CD8-positive, alpha-beta T cell (primary cell): ENCODE measurements at places on chromosomes 11 and 22.

DNA sequence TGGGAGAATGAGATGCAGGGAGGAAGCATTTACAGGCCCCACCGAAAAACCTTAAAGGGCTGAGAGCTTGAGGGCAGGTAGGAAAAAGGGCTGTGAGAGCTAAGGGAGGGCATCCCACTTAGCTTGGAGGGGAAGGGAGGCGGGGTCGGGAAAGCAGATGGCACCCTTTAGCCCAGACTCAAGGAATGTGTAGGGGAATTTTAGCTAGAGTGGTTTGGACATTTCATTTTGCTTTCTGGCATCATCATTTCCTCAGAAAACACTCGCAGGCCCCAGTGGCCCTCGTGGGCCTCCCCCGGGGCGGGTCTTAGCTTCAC is 846 bp upstream of the STIM1 start:
- no peak for DNase-seq

- DNase-seq, result no peak
These were observed 31.8 kb downstream of the PIK3IP1 start for GRCh38 chr22:31260474-31260856.

DNA sequence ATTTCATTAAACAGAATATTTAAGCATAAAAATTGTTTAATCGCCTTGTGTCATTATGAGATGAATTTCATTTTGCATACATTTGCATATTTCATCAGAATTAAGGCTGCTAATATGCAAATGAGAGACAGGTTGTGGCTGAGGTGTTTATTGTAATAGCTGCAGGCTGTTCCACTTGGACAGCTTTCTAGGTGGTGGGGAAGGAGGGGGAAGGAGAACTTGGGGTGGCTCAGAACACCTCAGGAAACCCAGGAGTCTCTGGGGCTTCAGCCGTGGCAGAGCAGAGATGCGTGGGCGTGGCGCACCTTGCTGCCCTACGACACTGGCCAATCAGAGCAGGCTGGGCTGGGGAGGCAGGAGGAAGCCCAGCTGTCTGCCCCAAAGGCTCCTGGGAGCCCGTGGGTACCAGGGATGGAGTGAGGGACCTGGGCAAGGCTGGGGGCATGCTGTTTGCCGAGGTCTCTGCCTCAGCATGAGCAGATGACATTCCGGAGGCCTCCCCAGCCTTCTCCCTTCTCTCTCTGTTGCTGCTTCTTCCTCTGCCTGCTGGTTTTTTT is 542.9 kb downstream of the MN1 start:
- DNase-seq, result no peak

DNA sequence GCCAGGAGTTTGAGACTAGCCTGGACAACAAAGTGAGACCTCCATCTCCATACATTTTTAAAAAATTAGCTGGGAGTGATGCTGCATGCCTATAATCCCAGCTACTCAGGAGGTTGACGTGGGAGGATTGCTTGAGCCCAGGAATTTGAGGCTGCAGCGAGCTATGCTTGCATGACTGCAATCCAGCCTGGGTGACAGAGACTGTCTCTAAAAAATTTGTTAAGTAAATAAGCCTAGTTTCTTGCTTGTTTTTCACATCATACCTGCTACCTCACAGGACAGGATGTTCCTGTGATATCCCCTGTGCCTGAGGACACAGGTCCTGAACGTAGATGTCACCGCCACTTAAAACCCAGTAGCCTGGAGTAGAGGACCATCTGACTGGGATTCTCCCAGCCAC is 348.6 kb downstream of the MN1 start:
- DNase-seq, result no peak

- DNase-seq, result no peak
These were observed 8.6 kb upstream of the POLDIP3 start for GRCh38 chr22:42623301-42623751.

GRCh38 chr22:39928536-39929520 is 27.9 kb downstream of the GRAP2 start:
- DNase-seq, result no peak

DNA sequence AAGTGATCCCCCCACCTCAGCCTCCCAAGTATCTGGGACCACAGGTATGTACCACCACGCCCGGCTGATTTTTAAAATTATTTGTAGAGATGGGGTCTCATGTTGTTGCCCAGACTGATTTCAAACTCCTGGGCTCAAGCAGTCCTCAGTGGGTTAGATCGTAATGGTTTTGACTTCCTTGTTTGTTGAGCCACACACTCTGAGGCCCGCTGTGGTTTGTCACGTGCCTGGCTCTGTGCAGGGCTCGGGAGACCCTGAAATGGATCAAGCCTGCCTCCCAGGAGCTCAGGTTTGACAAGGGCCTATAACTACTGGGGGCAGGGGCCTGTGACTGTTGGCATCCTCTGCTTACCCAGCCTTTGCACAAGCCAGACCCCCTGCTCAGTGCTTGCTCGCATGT is 68.1 kb downstream of the MPPED1 start:
- DNase-seq, result no peak

DNA sequence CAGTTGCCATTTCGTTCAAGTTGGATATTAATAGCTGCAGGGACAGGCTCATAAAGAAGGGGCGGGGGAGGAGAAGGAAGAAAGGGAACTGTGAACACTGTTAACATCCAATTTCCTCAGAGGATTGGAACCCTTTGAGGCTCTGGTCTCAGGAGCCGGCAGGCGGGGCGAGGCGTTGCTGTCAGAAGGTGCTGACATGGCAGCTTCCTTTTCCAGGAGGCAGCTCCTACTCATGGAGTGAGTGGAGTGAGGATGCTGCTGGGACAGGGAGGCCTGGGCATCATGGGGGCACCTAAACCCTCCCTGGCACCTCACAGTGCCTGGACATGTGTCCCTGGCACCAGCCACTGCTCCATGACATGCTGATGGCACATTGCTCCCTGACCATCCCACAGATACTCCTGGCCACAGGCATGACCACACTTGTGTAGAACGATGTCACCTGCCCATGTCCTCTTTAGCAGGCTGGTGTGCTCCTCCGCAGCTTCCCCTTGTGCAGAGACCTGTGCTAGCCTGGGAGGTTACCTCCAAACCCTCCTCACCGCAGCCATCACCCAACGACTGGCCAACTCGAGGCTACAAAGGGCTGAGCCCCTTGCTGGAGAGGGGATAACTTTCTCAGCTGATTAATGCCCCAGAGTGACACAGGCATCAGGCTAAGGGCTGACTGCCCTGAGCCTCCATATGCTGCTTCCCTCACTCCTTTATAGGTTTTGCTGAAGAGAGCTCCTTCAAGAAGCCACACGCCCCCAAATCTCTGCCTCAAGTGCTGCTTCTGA is 79.6 kb upstream of the NECTIN1 start:
- DNase-seq, result no peak

- no peak for DNase-seq
These were observed at the start of gene PCF11 for GRCh38 chr11:83156996-83157593. Gene PCF11 (plus strand): TSS chr11:83157131. CDS start chr11:83157440, 309 bp downstream.

GRCh38 chr11:38278457-38279141 is 1680.6 kb upstream of the RAG2 start:
- DNase-seq, result no peak

DNA sequence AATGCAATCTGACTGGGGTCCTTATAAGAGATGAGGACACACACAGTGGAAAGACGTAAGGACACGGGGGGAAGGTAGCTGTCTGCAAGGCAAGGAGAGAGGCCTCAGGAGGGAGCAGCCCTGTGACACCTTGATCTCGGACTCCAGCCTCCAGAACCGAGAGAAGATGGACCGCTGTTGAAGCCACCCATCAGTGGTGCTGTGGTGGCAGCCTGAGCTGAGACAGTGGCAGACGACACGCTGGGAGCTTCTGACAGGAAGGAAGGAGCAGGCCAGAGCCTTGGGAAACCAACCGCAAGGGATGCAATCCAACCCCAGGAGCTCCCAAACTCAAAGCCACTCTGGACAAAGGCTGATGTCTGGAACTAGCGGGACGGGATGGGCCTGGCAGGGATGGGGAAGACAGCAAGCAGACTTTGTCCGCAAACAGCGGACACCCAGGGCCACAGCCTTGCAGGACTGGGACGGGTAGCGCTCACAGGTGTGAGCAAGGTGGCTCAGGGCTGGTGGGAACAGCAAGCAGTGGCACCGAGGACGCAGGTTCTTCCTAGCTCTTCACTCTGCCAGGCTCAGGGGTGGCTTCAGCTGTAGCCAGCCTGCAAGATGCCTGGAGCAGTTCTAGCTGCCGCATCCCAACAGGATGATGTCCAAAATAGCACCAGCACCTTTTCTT is 10.9 kb downstream of the LTO1 start:
- no peak for DNase-seq

DNA sequence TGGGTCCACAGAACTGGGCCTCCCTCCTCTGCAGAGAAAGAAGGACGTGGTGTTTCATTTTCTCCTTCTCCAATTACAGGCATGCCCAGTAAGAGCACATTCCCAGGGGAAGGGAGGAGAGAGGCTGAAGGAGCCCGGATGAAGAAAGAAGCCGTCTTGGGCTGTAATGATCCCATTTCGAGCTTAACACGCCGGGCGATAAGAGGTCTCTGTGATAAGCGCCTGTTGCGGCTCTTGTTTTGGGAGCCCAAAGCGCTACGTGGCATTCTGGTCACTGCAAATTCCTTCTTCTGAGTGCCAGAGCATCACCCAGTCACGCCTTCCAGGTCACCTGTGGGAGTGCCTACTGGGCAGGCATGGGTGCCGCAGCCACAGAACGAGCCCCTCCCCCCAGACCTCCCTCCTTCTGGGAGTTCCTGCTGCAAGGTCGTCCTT is 57.5 kb downstream of the ANO1 start:
- DNase-seq, result no peak

GRCh38 chr11:8241373-8242117 is 22.1 kb downstream of the LMO1 start:
- no peak for DNase-seq

DNA sequence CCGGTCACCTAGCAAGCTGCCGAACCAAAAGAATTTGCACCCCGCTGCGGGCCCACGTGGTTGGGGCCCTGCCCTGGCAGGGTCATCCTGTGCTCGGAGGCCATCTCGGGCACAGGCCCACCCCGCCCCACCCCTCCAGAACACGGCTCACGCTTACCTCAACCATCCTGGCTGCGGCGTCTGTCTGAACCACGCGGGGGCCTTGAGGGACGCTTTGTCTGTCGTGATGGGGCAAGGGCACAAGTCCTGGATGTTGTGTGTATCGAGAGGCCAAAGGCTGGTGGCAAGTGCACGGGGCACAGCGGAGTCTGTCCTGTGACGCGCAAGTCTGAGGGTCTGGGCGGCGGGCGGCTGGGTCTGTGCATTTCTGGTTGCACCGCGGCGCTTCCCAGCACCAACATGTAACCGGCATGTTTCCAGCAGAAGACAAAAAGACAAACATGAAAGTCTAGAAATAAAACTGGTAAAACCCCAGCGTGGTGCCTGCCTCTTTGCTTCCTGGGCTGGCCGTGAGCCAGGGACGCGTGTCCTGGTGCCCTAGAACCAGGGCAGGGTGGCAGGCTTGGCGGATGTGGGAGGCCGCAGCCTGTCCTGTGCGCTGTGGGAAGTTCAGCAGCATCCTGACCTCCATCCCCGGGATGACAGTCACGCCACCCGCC is 13.2 kb downstream of the CCND1 start:
- no peak for DNase-seq

DNA sequence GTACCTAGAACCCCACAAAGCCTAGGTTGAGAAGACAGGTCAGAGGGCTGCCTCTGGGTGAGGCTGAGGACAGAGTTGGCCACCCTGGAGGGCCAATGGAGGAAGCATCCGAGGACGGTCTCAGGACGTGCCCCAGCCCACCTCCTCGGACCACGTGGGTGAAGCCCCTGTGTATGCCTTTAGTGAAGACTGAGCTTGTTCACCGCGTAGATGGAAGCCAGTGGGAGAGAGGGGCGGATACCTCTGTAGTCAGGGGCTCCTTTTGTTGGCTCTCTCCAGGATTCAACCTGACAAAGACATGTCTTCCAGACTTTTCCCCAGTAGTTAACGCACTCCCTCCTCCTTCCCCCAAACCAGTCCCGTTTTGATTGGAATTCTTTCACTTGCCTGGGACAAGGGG is 110.7 kb downstream of the ZBTB16 start:
- no peak for DNase-seq

GRCh38 chr11:19084661-19085315 is 24.3 kb upstream of the MRGPRX2 start:
- no peak for DNase-seq

- no peak for DNase-seq
These were observed 41.1 kb downstream of the DIXDC1 start for GRCh38 chr11:111978028-111978771.

- no peak for DNase-seq
These were observed 13.1 kb downstream of the OR5AK2 start for GRCh38 chr11:57001674-57002401.

DNA sequence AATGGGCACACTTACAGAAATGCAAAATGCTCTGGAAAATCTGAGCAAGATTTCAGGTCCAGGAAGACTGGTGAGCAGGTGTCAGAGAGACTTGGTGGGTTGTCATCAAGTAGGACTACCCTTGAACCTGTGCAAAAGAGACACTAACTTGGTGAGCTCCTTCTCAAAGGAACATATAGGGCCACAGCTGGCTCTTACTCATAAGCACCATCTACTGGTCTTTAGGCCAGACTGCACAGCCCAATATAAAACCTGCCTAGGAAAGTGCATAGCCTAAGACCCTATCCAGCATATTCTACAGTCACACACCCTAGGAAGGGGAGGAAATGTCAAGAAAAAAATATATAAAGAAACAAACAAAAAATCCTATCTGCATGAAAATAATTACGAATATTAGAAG is 18.2 kb upstream of the OR10W1 start:
- no peak for DNase-seq

- no peak for DNase-seq
These were observed 1.7 kb upstream of the MUC5B start for GRCh38 chr11:1220941-1221721.

DNA sequence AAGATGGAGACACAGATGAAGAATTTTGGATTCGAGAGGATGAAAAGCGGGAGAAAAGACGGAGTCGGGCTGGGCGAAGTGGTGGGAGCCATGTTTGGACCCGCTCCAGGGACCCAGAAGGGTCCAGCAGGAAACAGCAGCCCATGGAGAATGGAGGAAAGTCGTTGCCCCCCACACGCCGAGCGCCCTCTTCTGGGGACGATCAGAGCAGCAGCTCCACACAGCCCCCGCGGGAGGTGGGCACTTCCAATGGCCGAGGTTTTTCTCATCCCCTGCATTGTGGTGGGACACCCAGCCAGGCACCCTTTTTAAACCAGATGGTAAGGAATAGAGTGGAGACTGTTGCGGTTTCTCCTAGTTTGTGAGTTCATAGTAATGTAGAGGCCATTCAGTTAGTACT is 22.8 kb upstream of the SLC25A18 start:
- no peak for DNase-seq

GRCh38 chr22:24178502-24179440 is 2.5 kb upstream of the SUSD2 start:
- DNase-seq, result peak; percentile 18

DNA sequence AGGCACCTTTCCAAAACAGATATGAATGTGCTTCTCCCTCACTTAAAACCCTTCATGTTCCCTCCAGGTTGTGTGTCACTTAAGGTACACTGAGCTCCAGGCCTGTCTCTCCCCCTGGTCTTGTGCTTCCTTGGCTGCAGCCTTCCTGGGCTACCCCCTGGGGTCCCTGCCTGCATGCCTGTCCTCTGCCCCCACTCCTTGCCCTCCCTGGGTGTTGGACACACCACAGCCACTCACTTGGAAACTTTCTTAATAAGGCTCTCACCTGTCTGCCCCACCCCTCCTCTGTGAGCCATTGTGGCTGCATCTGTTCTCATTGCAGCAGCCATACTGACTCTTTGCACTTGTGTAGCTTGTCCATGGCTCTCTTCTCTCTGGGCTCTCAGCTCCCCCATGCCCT is 60.6 kb downstream of the CABIN1 start:
- no peak for DNase-seq
